ENCODE measurements at places on chromosomes 5 and 9.
A peak's percentile ranks its signal among the peaks of the same experiment; 100 is the strongest.

DNA sequence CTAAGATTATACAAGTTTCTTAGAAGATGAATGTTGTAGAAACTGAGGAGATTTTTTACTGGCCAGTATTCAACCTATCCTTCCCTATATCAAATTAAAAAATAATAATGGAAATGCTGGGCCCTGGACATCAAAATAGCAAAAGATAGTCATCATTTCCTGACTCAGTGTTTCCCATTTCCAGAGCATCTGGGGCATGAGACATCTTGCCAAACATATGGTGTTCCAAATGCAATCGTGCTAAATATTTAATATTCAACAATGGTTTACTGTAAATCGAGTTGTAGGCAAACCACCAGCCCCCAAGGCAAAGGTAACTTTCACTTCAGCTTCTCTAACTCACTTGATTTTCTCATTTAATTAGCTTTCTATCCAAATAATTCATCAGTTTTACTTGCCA, 152.9 kb downstream of the FRMD3 start:
- H3K4me3 ChIP-seq, result no peak overlapping the region
- no peaks in the 10 kb centered on the region for H3K4me1 ChIP-seq
- H3K36me3 ChIP-seq, result peaks cover 2% of the 10 kb centered on the region
- no peaks in the 10 kb centered on the region for H3K27me3 ChIP-seq
- no peak for DNase-seq
- no peak overlapping the region for H3K27ac ChIP-seq

DNA sequence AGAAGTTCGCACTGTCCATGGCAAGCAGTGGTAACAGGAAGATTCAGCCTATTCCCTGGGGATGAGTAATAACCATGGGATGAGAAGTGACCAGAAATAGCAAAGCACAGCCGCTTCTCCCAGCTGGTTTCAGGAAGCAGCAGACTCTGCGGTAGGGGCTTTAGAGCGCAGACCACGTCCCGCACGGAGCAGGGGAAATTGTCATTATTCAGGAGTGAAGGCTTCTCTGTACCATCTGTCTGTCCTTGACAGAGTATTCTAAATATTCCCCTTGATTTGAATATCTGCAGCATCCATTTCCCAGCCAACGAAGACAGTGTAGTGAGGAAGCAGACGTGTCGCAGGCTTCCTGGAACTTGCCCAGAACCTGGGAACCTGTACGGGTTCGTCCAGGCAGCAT, 159.6 kb downstream of the NXNL2 start:
- no peak for DNase-seq
- no peaks in the 10 kb centered on the region for H3K36me3 ChIP-seq
- peaks cover 41% of the 10 kb centered on the region for H3K27me3 ChIP-seq

- no peak overlapping the region for H3K4me3 ChIP-seq
- H3K4me1 ChIP-seq, result no peaks in the 10 kb centered on the region
- H3K27me3 ChIP-seq, result no peaks in the 10 kb centered on the region
- H3K36me3 ChIP-seq, result no peaks in the 10 kb centered on the region
- no peak overlapping the region for H3K27ac ChIP-seq
These were observed 30.1 kb downstream of the SLIT3 start for GRCh38 chr5:169270827-169271226.

GRCh38 chr9:114909661-114910060, 20.7 kb downstream of the TNFSF8 start:
- DNase-seq, result no peak
- H3K27ac ChIP-seq, result peak overlapping the region; percentile 58
- peak overlapping the region; percentile 77 for H3K4me3 ChIP-seq
- peaks cover 14% of the 10 kb centered on the region for H3K36me3 ChIP-seq
- peaks cover 75% of the 10 kb centered on the region for H3K4me1 ChIP-seq
- no peaks in the 10 kb centered on the region for H3K27me3 ChIP-seq

DNA sequence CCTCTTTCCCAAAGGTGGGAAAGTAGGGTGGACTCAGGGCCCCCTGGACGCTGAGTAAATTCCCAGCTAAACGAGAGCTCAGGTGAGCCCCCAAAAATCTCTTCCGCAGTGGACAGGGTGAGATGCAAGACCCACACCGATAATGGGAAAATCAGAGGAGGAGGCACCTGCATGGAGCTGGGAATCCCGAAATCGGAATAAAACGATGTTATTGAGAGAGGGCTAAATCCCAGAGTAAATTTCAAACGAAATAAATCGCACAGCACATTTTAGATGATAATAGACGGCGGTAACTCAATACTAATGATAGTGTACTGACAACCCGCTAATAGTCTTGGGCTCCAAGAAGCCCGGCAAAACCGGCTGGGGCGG, 3.0 kb upstream of the BARHL1 start:
- H3K27me3 ChIP-seq, result peaks cover 88% of the 10 kb centered on the region
- H3K4me3 ChIP-seq, result no peak overlapping the region
- peaks cover 5% of the 10 kb centered on the region for H3K36me3 ChIP-seq

- H3K27me3 ChIP-seq, result no peaks in the 10 kb centered on the region
- H3K4me1 ChIP-seq, result peaks cover 33% of the 10 kb centered on the region
- DNase-seq, result no peak
- peak overlapping the region; percentile 87 for H3K4me3 ChIP-seq
These were observed 942 bp downstream of the PHF2 start for GRCh38 chr9:93577078-93577974.

- H3K27me3 ChIP-seq, result no peaks in the 10 kb centered on the region
- peak; percentile 48 for DNase-seq
- peak overlapping the region; percentile 69 for H3K27ac ChIP-seq
- H3K4me3 ChIP-seq, result peak overlapping the region; percentile 60
- H3K36me3 ChIP-seq, result peaks cover 22% of the 10 kb centered on the region
These were observed 2.0 kb upstream of the TNFAIP8 start for GRCh38 chr5:119353686-119354366.

GRCh38 chr9:81754245-81754644, 64.9 kb upstream of the TLE1 start:
- no peaks in the 10 kb centered on the region for H3K27me3 ChIP-seq
- H3K4me1 ChIP-seq, result no peaks in the 10 kb centered on the region
- peaks cover 1% of the 10 kb centered on the region for H3K36me3 ChIP-seq
- no peak for DNase-seq

DNA sequence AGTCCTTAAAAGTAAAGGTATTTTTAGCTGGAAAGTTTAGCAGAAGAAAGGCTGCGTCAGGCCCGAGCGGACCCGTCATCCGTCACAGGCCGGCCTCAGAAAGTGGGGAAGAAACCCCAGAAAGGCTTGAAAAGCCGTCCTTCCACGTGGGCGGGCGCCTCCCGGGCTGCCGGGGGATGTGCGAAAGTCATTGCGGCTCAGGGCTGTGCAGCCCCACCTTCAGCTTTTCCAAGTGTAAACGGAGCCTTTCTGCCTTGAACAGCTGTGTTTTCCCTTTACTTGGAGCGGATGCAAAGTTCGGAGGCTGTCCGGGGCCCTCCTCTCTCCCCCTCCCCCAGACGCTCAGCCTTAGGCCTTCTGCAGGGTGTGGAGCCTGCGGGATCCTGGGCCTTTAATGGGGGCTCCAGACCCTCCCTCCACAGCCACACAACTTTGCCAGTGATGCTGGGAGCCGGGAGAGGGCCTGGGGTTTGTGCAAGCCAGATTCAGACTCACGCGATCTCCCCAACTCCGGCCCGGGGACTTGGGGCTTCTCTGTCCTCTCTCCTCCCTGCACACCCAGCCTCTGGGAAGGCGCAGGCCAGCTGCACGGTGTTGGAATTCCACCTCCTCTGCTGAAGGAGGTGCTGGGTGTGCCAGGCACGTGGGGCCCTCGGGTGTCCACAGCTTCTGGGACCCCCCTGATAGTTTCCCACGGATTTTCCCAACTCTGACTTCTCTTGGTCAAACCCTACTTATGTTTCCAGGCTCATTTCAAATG, 95.5 kb upstream of the RAPGEF1 start:
- peaks cover 7% of the 10 kb centered on the region for H3K36me3 ChIP-seq
- no peak overlapping the region for H3K4me3 ChIP-seq
- H3K27me3 ChIP-seq, result peaks cover 32% of the 10 kb centered on the region
- no peak for DNase-seq

DNA sequence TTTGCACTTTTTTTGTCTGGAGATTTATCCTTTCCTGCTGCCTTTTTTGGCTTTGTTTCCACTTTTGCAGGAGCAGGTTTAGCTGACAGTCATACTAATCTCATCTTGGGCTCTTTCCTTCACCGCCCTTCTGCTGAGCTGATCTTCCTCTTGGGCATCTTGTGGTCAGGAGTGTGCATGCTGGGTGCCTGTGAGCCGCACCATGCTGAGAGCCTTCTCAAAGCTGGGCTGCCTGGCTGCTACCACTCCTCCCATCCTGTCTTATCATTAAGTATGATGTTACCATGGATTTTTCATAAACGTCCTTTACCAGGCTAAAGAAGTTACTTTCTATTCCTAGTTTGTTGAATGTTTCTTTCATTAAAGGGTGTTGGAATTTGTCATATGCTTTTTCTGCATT, 49.5 kb upstream of the MCCC2 start:
- no peaks in the 10 kb centered on the region for H3K27me3 ChIP-seq
- H3K27ac ChIP-seq, result no peak overlapping the region
- H3K4me3 ChIP-seq, result no peak overlapping the region
- H3K4me1 ChIP-seq, result peaks cover 13% of the 10 kb centered on the region
- H3K36me3 ChIP-seq, result peaks cover 39% of the 10 kb centered on the region

GRCh38 chr5:161399996-161400562, 146.4 kb downstream of the GABRB2 start:
- no peaks in the 10 kb centered on the region for H3K36me3 ChIP-seq
- no peak for DNase-seq
- no peaks in the 10 kb centered on the region for H3K4me1 ChIP-seq
- H3K4me3 ChIP-seq, result no peak overlapping the region
- H3K27me3 ChIP-seq, result no peaks in the 10 kb centered on the region
- H3K27ac ChIP-seq, result no peak overlapping the region

- no peaks in the 10 kb centered on the region for H3K36me3 ChIP-seq
- no peak overlapping the region for H3K27ac ChIP-seq
- H3K27me3 ChIP-seq, result peaks cover 6% of the 10 kb centered on the region
- DNase-seq, result no peak
- peaks cover 8% of the 10 kb centered on the region for H3K4me1 ChIP-seq
These were observed 13.7 kb upstream of the DAB2IP start for GRCh38 chr9:121637713-121638220.

GRCh38 chr5:139446956-139447779, 7.8 kb upstream of the DNAJC18 start:
- H3K27ac ChIP-seq, result peak overlapping the region; percentile 99
- H3K4me3 ChIP-seq, result peak overlapping the region; percentile 80
- peaks cover 12% of the 10 kb centered on the region for H3K36me3 ChIP-seq
- peaks cover 72% of the 10 kb centered on the region for H3K4me1 ChIP-seq
- peak; percentile 70 for DNase-seq
- no peaks in the 10 kb centered on the region for H3K27me3 ChIP-seq

DNA sequence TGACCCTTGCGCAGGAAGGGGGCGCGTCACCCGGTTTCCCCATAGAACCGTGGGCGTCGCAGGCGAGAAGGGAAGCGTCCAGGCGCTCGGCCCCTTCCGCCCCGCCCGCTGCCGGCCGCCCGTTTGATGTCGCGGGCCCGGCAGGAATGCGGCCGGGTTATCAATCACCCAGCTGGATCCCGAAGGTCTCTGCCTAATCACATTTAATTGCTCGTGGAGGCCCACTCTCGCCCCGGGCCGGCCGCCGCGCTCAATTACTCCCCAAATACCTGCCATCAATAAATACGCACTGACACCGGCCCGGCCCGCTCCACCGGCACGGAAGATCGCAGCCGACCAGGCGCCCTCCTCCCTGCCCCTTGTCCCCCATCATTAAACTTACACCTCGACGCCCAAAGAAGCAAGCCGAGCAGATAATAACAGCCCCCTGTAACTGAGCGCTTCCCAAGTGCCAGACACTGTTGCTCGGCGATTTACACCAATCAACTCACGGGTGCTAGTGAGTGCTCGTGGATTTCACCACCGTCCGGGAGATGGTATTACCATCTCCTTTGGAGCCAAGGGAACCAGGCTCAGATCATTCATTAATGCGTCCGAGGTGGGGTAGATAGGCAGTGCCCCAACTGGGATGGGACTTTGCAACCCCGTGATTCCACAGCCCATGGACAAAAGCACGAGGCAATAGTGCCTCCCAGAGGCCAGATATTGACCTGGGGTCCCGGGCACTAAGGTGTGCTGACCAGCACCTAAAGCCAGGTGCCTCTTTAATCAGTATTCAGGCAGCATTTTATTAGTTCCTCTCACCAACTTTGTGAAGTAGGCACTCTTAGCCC, 11.3 kb downstream of the MSX2 start:
- no peak for DNase-seq
- H3K27ac ChIP-seq, result no peak overlapping the region
- peaks cover 4% of the 10 kb centered on the region for H3K4me1 ChIP-seq
- no peaks in the 10 kb centered on the region for H3K36me3 ChIP-seq
- H3K4me3 ChIP-seq, result no peak overlapping the region
- H3K27me3 ChIP-seq, result peaks cover 64% of the 10 kb centered on the region

- no peak overlapping the region for H3K4me3 ChIP-seq
- no peaks in the 10 kb centered on the region for H3K36me3 ChIP-seq
- H3K27ac ChIP-seq, result no peak overlapping the region
- H3K27me3 ChIP-seq, result peaks cover 48% of the 10 kb centered on the region
These were observed 33.0 kb upstream of the MAP1B start for GRCh38 chr5:72074251-72074650.
